ENCODE measurements at places on chromosomes 7 and 10.

- DNase-seq: no peak
Measured at GRCh38 chr10:28668363-28669226, 8.7 kb upstream of the BAMBI start.

DNA sequence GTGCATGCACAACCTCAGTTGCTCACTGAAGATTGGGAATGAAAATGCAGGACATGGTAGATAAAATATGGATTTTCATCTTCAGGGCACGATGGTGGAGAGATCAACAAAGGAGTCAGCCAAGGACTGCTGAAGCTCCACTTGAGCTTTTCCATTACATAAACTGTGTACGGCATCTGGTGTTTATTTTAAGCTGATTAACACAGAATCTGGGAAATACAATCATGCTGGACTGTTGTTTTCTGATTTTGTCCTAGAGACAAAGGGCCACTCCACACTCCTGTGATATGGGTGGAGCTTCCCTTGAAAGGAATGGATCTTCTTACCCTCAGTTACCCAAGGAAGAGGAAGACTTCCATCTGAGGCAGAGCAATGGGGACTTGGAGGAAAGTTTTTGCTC is 120.6 kb downstream of the SAMD9 start:
- DNase-seq: no peak

DNA sequence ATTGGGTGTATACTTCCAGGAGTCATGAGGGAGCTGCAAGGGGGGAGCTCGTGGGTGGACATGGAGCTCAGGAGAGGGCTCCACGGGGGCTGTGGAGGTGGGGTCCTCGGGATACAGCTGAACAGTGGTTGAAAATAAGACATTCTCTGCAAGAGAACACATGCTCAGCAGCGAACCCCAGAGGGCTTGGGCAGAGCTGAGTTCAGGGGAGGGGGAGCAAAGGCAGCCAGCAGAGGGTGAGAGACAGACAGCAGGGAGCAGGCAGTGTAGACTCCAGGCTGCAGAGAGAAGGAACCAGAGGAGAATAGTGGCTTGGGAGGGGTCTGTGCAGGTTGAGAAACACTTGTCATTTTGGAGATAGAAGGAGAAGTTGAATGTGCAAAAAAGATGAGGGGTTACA is 73.0 kb upstream of the LRRC18 start:
- no peak for DNase-seq

GRCh38 chr7:112161253-112162141 is 44.7 kb downstream of the DOCK4 start:
- no peak for DNase-seq

DNA sequence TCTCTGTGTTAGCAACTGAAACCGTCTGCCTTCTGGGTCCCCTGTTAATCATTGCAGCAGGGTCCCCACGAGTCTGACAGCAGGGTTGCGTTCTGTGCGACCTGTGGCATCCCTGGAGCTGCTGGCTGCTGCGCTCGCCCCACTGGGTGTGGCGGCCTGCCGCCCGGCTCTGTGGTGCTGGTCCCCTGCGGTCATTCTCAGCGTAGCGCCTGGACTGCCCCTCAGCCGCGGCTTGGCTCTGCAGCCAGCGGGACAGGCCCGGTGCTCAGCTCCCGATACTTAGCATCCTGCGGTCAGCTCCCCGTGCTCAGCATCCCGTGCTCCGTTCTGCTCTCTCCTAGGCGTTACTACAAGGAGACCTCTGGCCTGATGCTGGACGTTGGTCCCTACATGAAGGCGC is 35.0 kb downstream of the LHPP start:
- no peak for DNase-seq

- DNase-seq: no peak
Measured at GRCh38 chr10:131748831-131749766, 151.7 kb upstream of the PPP2R2D start.

DNA sequence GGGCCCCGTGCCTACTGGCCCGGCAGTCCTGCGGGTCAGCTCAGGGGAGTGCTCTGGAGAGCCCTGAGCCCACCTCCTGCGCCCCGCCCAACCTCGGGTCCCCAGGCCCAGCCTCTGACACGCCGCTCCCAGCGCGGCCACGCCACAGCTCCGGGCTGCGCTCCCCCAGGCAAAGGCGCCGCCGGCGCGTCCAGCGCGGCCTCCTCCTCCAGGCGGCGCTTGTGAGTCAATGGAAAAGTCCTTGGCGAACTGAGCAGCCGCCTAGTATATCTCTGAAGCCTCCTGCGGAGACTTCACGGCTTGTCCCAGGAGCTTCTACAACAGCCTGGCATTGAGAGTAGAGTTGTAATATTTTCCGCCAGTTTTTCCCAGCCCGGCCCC is 29.5 kb upstream of the BMS1 start:
- peak; percentile 57 for DNase-seq

DNA sequence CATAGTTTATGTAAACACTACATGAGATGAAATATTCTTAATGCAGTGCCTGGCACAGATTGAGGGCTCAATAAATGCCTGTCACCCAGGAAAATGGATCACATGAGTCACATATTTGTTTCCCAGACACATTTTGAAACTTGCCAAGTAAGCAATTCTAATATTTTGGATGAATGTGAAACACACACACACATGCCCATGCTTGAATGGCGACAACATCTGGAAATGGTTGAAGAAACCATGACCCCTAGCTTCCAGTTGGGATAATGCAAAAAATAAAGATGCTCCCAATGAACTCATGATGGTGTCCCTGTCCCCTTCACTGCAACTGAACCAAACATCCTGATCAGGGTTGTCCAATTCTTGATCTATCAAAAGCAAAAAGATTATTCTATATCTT is 797.3 kb downstream of the XPNPEP1 start:
- DNase-seq: no peak

DNA sequence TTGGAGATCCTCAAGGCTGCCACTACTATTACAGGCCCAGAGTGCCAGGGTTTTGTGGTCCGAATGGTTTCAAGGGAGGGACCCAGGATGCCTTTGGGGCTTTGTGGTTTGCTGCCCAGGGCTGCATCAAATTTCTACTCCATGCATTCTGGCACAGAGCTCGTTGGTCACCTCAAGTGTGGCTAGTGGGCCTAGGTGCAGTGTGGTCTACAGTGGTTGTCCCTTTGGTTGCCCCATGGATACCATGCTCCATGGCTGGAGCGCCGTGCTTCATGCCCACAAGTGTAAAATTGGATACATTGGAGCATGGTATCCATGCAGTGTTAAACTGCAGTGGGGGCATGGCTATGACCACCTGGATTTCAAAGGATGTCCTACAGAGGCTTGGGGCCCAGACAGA is 5.4 kb upstream of the PRF1 start:
- DNase-seq: no peak

- DNase-seq: no peak
Measured at GRCh38 chr10:52283174-52283573, 30.9 kb upstream of the DKK1 start.

DNA sequence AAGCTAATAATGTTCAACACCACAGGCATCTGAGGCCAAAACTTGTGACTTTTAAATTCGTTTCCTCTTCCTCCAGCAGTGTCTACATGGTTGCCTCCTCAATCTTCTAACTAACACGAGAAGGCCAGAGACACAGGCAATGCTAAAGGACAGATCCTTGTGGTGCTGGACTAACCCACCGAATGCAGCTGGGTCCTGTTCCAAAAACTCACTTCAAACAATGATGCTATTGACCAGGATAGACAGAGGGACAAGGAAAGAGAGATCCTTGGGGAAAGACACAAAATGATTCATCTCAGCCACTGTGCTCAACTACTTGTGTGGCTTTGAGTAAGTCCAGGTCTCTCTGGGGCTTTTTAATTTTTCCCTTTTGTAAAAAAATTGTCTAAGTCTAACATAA is 107.6 kb downstream of the KCNMA1 start:
- no peak for DNase-seq

GRCh38 chr10:57657164-57657765 is 610.4 kb downstream of the IPMK start:
- DNase-seq: no peak

GRCh38 chr7:41093141-41093540 is 609.7 kb downstream of the INHBA start:
- DNase-seq: no peak

- no peak for DNase-seq
Measured at GRCh38 chr7:76430836-76431235, 6.1 kb downstream of the ZP3 start.

- DNase-seq: no peak
Measured at GRCh38 chr10:69894156-69894555, 92.5 kb downstream of the COL13A1 start.

- DNase-seq: peak; percentile 41
Measured at GRCh38 chr10:110357252-110357780, 52.6 kb upstream of the SMNDC1 start.

DNA sequence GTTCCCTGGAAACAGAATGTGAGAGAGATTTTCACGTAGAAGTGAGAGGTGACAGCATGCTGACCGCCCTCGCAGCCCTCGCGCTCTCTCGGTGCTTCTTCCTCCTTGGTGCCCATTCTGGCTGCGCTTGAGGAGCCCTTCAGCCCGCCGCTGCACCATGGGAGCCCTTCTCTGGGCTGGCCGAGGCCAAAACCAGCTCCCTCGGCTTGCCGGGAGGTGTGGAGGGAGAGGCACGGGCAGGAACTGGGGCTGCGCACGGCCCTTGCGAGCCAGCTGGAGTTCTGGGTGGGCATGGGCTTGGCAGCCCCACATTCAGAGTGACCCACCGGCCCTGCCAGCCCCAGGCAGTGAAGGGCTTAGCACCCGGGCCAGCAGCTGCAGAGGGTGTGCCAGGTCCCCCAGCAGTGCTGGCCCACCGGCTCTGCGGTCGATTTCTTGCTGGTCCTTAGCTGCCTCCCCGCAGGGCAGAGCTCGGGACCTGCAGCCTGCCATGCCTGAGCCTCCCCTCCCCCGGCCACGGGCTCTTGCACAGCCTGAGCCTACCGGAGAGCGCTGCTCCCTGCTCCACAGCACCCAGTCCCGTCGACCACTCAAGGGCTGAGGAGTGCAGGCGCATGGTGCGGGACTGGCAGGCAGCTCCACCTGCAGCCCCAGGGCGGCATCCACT is 888.7 kb upstream of the ZWINT start:
- DNase-seq: no peak

DNA sequence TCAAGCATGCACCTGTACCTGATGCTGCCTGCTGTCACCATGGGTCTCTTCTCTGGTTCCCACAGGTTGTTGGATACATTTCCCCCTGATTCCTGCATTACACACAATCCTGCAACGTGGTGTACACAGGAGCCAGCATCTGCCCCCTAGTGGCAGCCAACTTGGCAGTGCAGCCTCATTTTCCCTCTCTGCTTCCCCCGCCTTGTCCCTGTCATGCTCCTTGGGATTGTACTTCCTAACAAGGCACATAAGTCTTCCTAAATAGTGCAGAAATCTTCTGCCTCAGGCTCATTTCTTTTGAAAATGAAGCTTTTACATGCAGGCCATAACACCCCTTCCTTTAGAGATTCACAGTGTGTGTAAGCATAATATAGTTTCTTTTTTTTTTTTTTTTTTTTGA is 387.5 kb downstream of the CCSER2 start:
- DNase-seq: no peak

DNA sequence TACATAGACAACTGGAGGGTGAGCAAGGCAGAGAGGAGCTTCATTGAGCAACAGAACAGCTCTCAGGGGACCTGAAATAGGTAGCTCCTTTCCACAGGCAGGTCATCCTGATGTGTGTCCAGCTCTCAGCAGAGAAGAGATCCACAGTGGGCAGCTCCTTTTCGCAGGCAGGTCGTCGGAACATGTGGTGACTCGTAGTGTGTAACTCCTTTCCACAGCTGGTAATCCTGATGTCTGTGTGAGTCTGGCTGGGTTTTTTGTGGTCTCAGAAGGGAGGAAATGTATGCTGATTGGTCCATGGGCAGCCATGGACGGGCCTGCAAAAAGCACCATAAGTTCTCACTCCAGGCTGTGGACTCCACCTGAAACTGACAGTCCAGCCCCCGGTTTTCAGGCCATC is 24.4 kb upstream of the TES start:
- no peak for DNase-seq

- DNase-seq: no peak
Measured at GRCh38 chr7:33420311-33420940, 291.1 kb downstream of the BBS9 start.

DNA sequence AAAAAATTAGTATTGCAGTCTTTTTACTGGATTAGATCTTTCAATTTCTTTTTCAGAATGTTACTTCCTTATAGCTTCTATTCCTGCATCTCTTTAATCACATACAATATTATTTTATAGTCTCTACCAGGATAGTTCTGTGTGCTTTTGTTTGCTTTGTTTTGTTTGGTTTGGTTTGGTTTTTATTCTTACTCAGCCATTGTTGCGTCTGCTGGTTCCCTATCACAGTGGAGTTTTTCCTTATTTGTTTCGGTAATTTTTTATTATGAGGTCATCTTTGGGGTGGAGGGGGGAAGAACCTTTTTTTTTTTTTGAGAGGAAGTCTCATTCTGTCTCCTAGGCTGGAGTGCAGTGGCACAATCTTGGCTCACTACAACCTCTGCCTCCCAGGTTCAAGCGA is 9.0 kb upstream of the BAIAP2L1 start:
- DNase-seq: no peak

GRCh38 chr10:106619346-106619745 is 545.2 kb downstream of the SORCS1 start:
- DNase-seq: no peak

- DNase-seq: no peak
Measured at GRCh38 chr10:109912335-109913281, 10.7 kb downstream of the XPNPEP1 start.

GRCh38 chr10:100104300-100104699 is 22.6 kb upstream of the CPN1 start:
- DNase-seq: no peak

GRCh38 chr7:55252386-55252785 is 112.8 kb upstream of the LANCL2 start:
- no peak for DNase-seq

DNA sequence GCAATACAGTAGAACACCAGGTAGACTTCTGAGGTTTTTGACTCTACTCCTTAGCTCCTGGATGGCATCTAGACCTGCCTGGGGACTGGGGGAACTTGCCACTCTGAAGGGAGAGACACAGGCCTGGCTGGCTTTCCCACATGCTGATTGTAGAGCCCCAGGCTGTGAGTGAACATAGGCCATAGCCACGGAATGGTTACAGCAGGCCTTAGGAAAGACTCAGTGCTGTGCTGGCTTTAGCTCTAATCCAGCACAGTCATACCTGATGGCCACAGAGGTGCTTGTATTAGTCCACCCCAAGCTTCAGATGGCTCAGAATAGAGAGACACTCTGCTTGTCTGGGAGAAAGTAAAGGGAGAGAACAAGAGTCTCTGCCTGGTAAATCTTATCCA is 35.0 kb upstream of the ARHGAP12 start:
- no peak for DNase-seq

GRCh38 chr7:140126435-140127034 is 50.2 kb downstream of the KDM7A start:
- no peak for DNase-seq

DNA sequence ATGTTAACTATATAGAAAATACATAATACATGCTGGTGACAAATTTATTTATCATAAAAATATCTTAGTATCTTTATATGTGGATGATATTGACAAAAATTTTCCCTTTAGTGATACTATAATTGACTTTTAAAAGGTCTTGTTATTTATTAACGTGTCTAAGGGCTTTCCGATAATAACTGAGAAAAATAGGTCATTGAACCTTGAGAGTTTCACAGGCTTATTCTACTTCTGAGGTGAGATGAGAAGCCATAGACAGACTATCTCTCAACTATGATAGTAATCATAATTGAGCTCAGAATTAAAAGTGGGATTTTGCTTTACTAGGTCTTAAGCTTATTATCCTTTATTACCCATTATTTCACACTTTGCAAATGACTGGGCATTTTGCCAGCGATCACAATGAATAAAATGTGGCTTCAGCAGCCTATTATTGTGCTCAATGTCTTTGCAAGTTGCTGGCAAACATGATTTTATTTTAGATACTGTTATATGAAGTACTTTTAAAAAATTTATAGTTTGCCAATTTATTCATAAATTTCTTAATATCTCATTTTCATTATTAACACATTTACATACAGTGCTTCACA is 574.5 kb downstream of the ZWINT start:
- no peak for DNase-seq
